ENCODE measurements at places on chromosomes 6 and 20.

DNA sequence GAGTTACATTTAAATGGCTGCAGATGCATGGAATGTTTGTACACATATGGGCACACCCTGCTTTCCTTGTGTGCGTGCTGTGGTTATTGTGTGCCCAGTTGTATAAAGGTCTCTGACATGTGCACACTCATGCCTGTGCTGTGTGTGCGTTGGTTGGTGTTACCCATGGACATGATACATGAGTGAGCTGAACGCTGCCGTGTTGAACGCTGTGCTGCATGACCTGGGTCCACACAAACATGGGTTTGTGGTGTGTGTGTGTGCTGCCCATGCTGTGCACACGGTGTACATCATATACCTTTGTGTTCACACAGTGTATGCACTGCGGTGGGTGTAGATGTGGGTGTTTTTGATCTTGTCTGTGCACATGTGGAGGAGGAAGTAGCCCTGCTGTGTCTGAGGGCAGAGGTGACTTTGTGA is 54.4 kb downstream of the TOX2 start:
- no peak for DNase-seq

DNA sequence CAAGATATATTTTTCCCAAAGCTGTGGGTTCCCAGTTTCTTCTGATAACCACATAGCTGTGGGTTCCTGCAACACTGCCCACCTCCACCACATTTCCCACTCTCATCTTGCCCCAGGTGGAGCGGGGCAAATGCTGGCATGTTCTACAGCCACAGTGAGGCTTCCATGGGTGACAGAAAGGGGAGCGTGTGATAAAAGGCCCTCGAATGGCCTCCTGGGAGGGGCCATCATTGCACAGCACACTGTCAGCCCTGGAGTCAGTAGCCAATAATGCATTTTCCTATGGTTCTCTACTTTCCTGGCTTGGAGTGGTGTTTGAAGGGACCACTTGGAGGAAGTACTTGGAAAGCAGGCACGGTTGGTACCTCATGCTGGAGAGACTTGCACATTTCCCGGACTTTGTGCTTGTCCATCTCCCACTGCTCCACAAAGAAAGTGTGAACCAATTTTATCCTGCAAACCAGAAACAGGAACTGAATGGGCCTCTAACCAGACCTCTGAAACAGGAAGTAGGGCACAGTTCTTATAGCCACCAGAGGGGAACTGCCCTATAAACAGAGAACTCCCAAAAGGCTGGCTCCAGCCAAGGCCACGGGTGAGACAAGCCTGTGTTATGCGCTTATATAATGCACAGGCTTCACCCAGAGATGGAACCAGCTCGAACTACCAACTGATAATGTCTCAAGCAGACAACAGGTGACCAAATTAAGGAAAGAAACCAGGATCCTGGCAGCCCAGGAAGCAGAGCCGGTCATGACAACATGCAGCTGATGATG is 8.6 kb downstream of the MAP3K5 start:
- DNase-seq: no peak

DNA sequence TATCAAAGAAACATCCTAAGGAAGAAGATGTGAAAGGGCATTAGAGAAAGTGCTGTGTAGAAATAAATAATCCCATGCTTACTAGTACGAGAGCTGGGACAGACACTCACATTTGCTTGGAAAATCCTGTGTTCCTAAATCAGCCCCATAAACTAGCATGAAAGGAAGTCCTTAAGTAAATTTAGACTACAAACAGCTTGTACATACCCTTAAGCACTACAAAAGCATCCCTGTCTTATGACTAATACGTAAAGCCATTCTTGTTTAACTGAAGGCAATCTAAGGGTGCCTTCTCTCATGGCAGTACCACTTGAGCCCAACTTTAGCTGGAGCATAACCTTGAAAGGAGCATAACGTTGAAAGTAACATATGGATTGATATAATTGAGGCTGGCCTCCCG is 15.4 kb upstream of the FOXQ1 start:
- DNase-seq: peak; percentile 83

- DNase-seq: peak; percentile 96
Observed at GRCh38 chr6:26224940-26225847, 138.0 kb downstream of the HFE start.
